DMS79 (cell line): ENCODE measurements at places on chromosomes 2 and 18.

DNA sequence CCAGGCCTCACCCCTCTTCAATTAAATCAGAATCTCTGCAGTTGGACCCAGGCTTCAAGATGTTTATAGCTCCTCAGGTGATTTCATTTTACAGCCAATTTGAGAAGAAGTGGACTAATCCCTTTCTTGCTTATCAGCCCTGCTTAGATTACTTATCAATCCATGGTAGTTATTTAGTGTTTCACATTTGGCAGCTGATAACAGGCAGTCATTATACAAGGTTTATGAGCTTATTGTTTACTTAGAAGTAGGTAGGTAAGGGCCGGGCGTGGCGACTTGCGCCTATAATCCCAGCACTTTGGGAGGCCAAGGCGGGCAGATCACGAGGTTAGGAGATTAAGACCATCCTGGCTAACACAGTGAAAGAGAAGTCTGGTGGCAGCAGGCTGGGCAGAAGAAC lies 237.5 kb downstream of the CTNNA2 start:
- no peak for DNase-seq

GRCh38 chr18:55233857-55234256 lies 274.6 kb upstream of the CCDC68 start:
- no peak for DNase-seq

- peak; percentile 33 for DNase-seq
Observed at GRCh38 chr18:48832938-48833700, 117.6 kb downstream of the SMAD7 start.

DNA sequence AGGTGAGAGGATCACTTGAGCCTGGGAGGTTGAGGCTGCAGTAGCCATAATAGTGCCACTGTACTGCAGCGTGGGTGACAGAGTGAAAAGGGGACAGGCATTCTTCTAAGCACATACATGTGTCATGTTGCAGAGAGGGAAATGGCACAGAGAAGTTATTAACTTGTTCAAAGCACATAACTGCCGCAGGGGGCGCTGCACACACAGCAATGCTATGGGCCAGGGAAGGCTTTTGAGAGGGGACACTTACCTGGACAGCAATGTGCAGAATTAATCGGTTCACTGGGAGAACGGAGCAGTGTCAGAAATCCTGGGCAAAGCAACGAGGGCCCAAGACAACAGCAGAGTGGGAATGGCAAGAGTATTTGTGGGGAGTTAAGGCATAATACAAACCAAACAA lies 2.4 kb downstream of the SCYGR8 start:
- no peak for DNase-seq

DNA sequence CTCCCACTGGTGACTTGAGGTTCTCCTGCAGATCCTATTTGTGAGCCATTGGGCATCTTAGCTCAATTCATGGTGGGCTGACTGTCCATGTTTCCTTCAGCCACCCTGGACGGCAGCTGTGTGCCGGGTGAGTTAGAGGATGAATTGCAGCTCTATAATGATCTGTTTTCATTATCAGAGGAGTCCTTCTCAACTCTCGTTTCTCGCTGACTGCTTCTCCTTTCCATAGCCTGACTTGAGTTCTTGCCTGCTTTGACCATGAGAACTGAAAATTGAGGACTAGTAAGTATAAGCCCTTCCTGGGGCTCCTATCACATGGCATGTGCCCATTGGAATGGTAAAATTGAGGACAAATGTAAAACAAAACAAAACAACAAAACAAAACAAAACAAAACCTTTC lies 121.8 kb downstream of the CDC42EP3 start:
- DNase-seq: no peak

- DNase-seq: no peak
Observed at GRCh38 chr2:24913911-24914310, 6.1 kb downstream of the ADCY3 start.
